ENCODE measurements at places on chromosomes 5 and 9. TPM values are rescaled to one million over a fixed set of nuclear protein-coding genes. Genes with fewer than 3 reads are reported as not detected.

The ANAPC2 gene
- total RNA-seq = 28.0 TPM

The ADGRD2 gene
- not detected for total RNA-seq

The FSD1L gene
- 7.0 TPM for total RNA-seq

The IL7R gene
- 0.90 TPM for total RNA-seq

The DMRT2 gene
- not detected for total RNA-seq

The MUSK gene
- not detected for total RNA-seq

The DEPDC1B gene
- total RNA-seq = 1.2 TPM

The PTPA gene
- total RNA-seq = 48.2 TPM

The TMEM174 gene
- total RNA-seq = not detected

The ATG12 gene
- 105 TPM for total RNA-seq

The NTNG2 gene
- 2.4 TPM for total RNA-seq

The LCN1 gene
- not detected for total RNA-seq

The CNTFR gene
- total RNA-seq = not detected

The IRGM gene
- total RNA-seq = 0.09 TPM

The TAF11L5 gene
- total RNA-seq = not detected

The ZNF883 gene
- total RNA-seq = 4.3 TPM

The QRFP gene
- not detected for total RNA-seq

The FAM153A gene
- not detected for total RNA-seq

The PCDHGB4 gene
- total RNA-seq = 17.4 TPM

The CLINT1 gene
- total RNA-seq = 34.3 TPM

The OCLN gene
- total RNA-seq = 3.0 TPM

The CCL19 gene
- not detected for total RNA-seq

The PCDHGA10 gene
- total RNA-seq = 22.2 TPM

The LIX1 gene
- not detected for total RNA-seq

The IFNA10 gene
- not detected for total RNA-seq

The CMBL gene
- total RNA-seq = 12.3 TPM

The RNF180 gene
- total RNA-seq = 3.4 TPM

The NR4A3 gene
- total RNA-seq = 1.1 TPM

The TAF1L gene
- total RNA-seq = not detected

The TMEM252 gene
- not detected for total RNA-seq

The ADCY2 gene
- under 0.01 TPM for total RNA-seq

The STC2 gene
- 48.3 TPM for total RNA-seq

The EQTN gene
- total RNA-seq = not detected

The DNAJB5 gene
- 9.6 TPM for total RNA-seq

The RFESD gene
- total RNA-seq = 4.7 TPM

The PCAT7 gene
- 0.09 TPM for total RNA-seq

The COL5A1 gene
- total RNA-seq = 171 TPM

The IFNA2 gene
- not detected for total RNA-seq

The GRM6 gene
- not detected for total RNA-seq

The CCL27 gene
- total RNA-seq = not detected

The CRHBP gene
- not detected for total RNA-seq

The PCDHB2 gene
- total RNA-seq = 0.82 TPM

The LCN15 gene
- not detected for total RNA-seq

The PAM gene
- 528 TPM for total RNA-seq

The HEMGN gene
- not detected for total RNA-seq

The OLFML2A gene
- 1.7 TPM for total RNA-seq

Data from fibroblast of the aortic adventitia (primary cell).